ENCODE measurements at places on chromosomes 3 and 15.

- no peaks in the 10 kb centered on the region for H3K27me3 ChIP-seq
- no peak overlapping the region for H3K4me3 ChIP-seq
- no peaks in the 10 kb centered on the region for H3K36me3 ChIP-seq
Measured at GRCh38 chr3:114103858-114104257, 47.3 kb downstream of the QTRT2 start.

GRCh38 chr3:56536735-56537134, 20.2 kb upstream of the CCDC66 start:
- no peaks in the 10 kb centered on the region for H3K36me3 ChIP-seq
- no peak overlapping the region for H3K27ac ChIP-seq
- no peaks in the 10 kb centered on the region for H3K4me1 ChIP-seq
- no peak overlapping the region for H3K4me3 ChIP-seq
- no peaks in the 10 kb centered on the region for H3K27me3 ChIP-seq

- H3K27me3 ChIP-seq: no peaks in the 10 kb centered on the region
- H3K27ac ChIP-seq: no peak overlapping the region
- no peaks in the 10 kb centered on the region for H3K4me1 ChIP-seq
- peaks cover 5% of the 10 kb centered on the region for H3K36me3 ChIP-seq
Measured at GRCh38 chr15:65577129-65577996, 33.6 kb downstream of the INTS14 start.

DNA sequence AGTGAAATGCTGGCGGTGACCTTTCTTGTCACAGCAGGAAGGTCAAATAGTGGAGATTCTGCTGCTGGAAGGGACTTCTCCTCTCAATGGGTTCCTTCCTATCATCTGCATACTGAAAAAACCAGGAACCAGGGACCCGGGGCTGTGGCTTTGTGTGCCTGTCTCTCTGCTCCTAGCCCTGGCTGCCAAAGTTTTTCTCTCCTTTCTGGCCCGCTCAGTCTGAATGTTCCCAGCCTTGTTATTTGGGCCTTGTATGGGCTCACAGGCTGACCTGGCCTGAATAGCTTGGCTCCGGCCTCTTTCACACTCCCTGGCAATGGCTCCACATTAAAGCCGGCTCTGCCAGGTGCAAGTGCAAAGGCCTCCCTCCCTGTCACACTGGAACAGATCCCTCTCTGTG, 94.7 kb downstream of the LRIG1 start:
- no peak overlapping the region for H3K4me3 ChIP-seq
- no peak for DNase-seq
- peaks cover 67% of the 10 kb centered on the region for H3K36me3 ChIP-seq
- H3K27me3 ChIP-seq: no peaks in the 10 kb centered on the region
- peaks cover 13% of the 10 kb centered on the region for H3K4me1 ChIP-seq

DNA sequence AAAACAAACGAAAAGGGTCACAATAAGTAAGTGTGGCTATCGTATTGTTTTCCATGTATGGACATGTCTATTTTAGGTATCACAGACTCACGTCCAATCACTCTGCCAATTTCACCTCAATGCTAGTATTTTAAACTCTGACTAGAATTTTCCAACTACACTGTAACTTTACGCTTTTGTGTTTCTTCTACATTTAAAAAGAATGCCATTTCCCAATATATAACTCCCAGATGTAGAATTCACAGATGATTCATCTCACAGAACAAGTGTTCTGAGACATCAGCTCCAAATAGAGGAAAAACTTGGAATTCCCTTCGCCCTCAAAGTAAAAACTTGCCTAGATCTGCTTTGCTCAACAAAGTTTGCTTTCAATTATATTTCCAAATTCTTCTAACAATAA, 14.2 kb downstream of the LRIG1 start:
- peaks cover 46% of the 10 kb centered on the region for H3K4me1 ChIP-seq
- no peaks in the 10 kb centered on the region for H3K36me3 ChIP-seq
- no peaks in the 10 kb centered on the region for H3K27me3 ChIP-seq

DNA sequence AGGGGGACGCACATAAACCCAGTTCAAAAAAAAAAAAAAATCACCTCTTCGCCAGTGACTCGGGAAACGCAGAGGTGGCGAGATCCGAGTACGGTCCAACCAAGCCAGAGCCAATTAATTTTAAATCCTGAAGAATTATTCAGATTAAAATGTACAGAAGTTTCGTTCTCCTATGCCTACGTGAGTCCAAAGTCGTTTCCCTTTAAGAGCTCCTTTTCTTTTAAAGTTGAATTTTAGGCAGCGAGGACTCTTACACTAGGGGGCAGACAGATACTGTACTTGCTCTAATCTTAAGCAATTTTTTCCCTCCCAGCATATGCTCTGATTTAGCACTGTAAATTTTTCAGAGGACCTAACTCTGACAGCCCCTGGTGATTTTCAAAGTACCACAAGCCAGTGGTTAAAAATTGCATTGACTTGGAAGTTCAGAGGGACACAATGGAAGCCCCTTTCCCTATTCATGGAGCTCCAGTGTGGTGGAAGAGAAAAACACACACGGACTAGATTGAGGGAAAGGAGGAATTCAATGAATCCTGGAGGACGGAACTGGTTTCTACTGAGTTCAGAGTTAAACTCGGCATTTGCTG, 3.3 kb upstream of the NR2F2 start:
- H3K4me1 ChIP-seq: peaks cover 20% of the 10 kb centered on the region
- DNase-seq: no peak
- no peaks in the 10 kb centered on the region for H3K36me3 ChIP-seq
- H3K27me3 ChIP-seq: peaks cover 94% of the 10 kb centered on the region

DNA sequence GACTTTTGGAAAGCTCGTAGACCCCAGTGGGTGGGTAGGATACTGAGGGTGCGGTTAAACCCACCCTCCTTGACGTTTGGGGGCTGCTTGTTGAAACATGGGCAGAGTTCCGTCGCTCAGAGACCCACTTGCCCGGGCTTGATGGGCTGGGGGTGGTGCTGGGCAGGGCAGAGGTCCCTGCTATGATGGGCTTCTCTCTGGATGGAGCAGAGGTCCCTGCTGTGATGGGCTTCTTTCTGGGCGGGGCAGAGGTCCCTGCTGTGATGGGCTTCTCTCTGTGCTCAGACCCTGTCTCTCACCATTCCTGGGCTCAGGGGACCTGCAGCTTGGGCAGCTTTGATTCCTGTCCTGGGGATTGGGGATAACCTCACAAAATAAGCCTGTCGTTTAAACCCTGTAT, 45.2 kb downstream of the FBLN2 start:
- H3K27ac ChIP-seq: no peak overlapping the region
- no peak overlapping the region for H3K4me3 ChIP-seq
- peaks cover 2% of the 10 kb centered on the region for H3K4me1 ChIP-seq
- DNase-seq: no peak
- no peaks in the 10 kb centered on the region for H3K27me3 ChIP-seq
- H3K36me3 ChIP-seq: no peaks in the 10 kb centered on the region

DNA sequence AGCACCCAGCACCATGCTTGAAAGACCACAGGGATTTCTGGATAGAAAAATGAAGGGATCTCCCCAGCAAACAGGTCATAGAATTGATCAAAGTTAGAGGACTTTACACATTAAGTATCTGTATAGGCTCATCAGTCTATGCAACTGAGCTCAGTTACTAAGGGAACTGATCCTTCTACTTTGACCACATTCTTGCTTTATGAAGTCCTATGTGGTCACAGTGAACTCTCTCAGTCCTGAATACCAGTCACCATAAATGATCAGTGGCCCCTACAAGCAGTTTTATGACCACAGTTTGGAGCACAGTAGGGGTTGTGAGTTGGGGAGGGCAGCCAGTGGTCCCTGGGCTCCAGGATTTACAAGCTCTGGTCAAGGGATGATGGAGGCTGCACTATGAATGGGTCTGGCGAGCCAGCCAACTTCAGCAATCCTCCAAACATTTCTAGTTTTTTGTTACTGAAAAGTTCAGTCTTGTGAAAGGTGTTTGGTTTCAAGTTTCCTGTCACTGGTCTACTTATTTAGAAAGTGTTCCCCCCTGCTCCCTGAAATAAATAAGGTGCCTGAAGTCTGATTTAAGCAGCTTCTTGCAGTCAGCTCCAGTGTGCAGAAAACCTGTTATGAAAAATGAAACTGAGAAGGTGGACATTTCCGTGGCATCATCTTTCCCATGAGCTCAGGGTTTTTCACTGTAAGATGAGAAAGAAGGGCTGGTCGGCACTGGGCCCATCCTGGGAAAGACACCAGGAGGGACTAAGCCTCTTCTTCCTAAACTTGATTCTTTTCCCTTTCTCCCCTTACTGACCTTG, 75.5 kb downstream of the DAPK2 start:
- H3K27me3 ChIP-seq: peaks cover 2% of the 10 kb centered on the region
- H3K4me3 ChIP-seq: no peak overlapping the region
- H3K27ac ChIP-seq: no peak overlapping the region
- peaks cover 23% of the 10 kb centered on the region for H3K4me1 ChIP-seq

DNA sequence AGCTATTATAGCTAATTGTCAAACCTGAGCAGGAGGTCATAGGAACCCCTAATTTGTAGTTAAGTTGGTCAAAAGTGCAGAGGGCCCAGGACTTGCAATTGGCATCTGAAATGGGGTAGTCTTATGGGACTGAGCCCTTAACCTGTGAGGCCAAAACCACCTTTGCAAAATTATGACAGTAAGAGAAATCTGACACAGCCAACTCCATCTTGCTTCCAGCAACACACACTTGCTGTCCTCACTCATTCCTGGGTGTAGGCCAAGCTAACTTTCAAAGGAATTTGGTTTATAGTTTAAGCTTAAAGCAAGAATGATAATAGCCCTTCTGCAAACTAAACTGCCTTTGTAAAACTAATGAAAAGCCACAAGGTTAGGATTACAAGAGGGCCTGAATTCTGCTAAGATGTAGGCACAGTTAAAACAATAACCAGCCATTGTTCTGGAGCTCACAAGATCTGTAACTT, 57.6 kb upstream of the FRMD4B start:
- no peak overlapping the region for H3K4me3 ChIP-seq
- no peaks in the 10 kb centered on the region for H3K36me3 ChIP-seq
- 0 out of 2 replicates have a peak, but pooled peaks cover 2% of the 10 kb centered on the region for H3K4me1 ChIP-seq
- H3K27me3 ChIP-seq: no peaks in the 10 kb centered on the region

DNA sequence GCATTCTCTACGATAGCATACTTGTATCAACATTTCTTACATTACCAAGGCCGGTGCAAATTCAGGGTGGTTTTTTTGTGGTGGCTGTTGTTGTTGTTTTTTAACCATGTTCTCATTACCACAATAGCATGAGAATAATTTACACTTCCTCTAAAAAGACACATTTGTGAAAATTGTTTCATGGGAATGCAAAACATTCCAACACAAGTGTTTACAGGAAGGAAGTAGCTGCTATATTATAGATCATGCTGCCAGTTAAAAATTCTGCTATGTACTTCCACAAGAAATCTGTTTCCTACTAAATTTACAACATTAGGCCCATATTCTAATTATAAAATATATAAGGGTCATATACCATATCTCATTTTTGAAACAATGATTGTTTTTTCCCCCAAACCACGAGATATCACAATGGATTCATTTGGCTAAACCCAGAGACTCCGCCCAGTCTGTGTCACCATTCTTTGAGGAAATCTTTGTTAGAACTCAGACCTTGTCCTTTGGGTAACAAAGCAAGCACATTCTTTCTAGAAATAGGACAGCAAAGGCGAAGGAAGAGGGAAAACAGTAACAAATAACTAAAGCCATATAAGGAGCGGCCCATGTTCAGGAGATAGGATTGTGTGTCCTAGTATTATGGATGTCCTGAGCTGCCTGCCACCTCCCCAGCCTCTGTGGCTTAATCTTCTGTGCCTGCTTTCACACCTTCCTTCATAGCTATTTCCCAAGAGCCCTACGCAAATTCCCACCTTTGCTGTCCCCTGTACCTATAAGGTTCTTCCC, 60.1 kb downstream of the UACA start:
- peaks cover 1% of the 10 kb centered on the region for H3K27me3 ChIP-seq
- H3K36me3 ChIP-seq: no peaks in the 10 kb centered on the region
- DNase-seq: no peak
- no peak overlapping the region for H3K4me3 ChIP-seq
- H3K4me1 ChIP-seq: peaks cover 3% of the 10 kb centered on the region

DNA sequence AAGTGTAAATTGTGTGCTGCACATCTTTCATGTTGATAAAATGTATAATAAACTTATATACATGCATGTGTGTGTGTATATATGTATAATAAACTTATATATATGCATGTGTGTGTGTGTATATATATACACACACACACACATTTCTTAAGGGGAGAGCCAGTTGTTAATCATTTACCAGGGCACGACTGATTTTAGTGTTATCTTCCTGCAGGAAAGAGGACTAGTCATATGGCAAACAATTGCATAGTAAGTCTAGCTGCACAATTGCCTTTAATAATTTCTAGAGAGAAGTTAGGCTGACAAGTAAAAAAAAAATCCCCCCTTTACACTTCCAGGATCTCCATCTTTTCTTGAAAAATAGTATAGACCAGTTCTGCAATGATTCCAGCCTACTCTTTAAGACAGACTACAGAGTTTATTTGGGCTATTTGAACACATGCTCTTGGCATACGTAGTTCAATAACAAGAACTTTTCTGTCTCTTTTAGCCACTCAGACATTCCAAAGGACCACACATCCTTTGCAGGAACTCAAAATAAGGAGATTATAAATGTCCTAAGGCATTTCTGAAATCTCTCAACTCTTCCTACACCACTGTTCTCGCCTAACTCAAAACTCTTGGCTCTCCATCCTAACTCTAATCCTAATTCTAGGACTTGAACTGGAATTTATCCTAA, 163.6 kb upstream of the SETMAR start:
- no peak for DNase-seq
- H3K36me3 ChIP-seq: no peaks in the 10 kb centered on the region
- no peaks in the 10 kb centered on the region for H3K4me1 ChIP-seq

DNA sequence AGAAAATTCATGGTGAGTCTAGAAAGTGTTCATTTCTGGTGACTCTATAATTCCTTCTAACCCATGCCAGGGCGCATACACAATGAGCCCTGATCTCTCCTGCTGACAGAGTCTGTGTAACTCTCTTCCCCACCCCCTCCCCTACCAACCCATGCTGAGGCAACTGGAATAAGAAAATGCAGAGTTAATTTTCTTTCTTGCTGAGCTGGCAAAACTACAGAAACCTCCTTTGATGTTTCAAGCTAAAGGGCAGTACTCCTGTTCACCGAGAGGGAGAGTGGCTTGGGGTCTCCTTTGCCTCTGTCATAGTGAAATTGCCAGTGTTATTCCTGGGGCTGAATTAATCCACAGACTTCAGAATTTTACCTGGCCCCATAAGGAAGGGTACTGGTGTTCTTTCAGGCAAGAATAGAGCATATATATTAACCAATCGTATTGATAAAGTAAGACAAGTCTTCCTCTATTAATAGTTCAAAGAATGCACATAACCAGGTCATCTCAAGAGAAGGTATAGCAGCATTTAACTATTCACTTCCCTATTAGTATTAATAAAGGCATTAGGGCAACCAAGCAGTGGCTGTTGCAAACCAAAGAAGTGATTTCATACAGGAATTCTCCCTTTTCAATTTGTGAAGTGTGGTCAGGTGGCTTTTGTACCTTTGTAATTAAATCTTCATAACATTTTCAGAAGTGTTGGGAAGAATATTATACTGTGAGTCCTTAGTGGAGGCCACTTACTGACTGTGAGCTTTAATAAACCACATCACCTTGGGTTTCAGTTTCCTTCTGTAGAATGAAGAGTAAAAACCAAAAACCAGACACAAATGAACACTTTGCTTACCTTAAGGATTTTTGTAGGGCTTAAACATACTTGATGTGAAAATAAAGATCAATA, 4.1 kb downstream of the GAP43 start:
- 0 out of 2 replicates have a peak, but pooled peaks cover 2% of the 10 kb centered on the region for H3K27me3 ChIP-seq
- peaks cover 19% of the 10 kb centered on the region for H3K4me1 ChIP-seq
- no peak for DNase-seq
- H3K27ac ChIP-seq: no peak overlapping the region
- H3K4me3 ChIP-seq: peak overlapping the region; percentile 18

- no peaks in the 10 kb centered on the region for H3K36me3 ChIP-seq
- no peaks in the 10 kb centered on the region for H3K4me1 ChIP-seq
- no peak for DNase-seq
- H3K4me3 ChIP-seq: no peak overlapping the region
- no peaks in the 10 kb centered on the region for H3K27me3 ChIP-seq
Measured at GRCh38 chr15:22919171-22919570, 61.0 kb downstream of the CYFIP1 start.

GRCh38 chr3:107525644-107526305, 3.0 kb downstream of the BBX start:
- H3K27ac ChIP-seq: no peak overlapping the region
- H3K36me3 ChIP-seq: no peaks in the 10 kb centered on the region
- DNase-seq: no peak

All from H1 (cell line).